ENCODE measurements at places on chromosomes 1 and 21.
A peak's percentile ranks its signal among the peaks of the same experiment; 100 is the strongest.

GRCh38 chr1:202547215-202547614, 163.0 kb downstream of the SYT2 start:
- DNase-seq, result no peak

GRCh38 chr1:197467881-197468280, 199.8 kb downstream of the CRB1 start:
- peak; percentile 77 for DNase-seq

DNA sequence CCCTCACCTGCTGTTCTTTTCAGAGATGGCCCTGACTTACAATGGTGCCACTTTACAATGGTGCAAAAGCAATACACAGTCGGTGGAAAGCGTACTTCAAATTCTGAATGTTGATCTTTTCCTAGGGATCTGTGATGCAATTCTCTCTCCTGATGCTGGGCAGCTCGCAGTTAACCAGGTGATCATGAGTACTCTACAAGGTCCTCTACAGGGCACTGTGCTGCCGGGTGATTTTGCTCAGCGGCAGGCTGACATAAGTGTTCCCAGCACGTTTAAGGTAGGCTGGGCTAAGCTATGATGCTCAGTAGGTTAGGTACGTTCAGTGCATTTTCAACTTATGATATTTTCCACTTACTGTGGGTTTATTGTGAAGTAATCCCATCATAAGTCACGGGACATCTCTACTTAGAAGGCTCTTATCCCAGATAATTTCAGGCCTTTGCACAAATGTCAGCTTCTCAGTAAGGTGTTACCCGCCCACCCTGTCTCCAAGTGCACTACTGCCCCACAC, 126.5 kb downstream of the KCNN3 start:
- DNase-seq, result no peak

- no peak for DNase-seq
Observed at GRCh38 chr1:11943619-11944018, 9.1 kb downstream of the PLOD1 start.

GRCh38 chr21:22710721-22711120, 1712.5 kb downstream of the NCAM2 start:
- DNase-seq, result no peak

- peak; percentile 40 for DNase-seq
Observed at GRCh38 chr1:58035523-58035922, 511.0 kb downstream of the OMA1 start.

GRCh38 chr1:232709386-232709785, 79.5 kb upstream of the SIPA1L2 start:
- peak; percentile 21 for DNase-seq

- peak; percentile 54 for DNase-seq
Observed at GRCh38 chr1:227901906-227902640, 45.7 kb downstream of the WNT9A start.

DNA sequence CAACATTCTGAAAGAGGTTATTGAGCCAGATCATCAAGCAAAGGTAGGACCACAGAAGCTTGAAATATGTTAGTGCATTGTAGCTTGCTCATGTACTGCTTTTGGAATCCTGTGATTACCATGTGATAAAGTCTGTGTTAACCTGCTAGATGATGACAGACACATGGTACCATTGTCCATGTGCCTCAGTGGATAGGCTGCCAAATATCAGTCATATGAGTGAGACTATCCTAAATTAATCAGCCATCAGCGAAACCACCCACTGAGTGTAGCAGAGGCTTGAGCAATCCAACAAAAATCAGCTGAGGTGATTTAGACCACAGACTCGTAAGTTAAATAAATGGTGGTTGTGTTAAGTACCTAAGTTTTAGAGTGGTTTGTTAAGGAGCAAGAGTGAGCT, 32.7 kb upstream of the CRB1 start:
- DNase-seq, result no peak

GRCh38 chr1:220746851-220747250, 1.3 kb upstream of the MTARC2 start:
- DNase-seq, result no peak

DNA sequence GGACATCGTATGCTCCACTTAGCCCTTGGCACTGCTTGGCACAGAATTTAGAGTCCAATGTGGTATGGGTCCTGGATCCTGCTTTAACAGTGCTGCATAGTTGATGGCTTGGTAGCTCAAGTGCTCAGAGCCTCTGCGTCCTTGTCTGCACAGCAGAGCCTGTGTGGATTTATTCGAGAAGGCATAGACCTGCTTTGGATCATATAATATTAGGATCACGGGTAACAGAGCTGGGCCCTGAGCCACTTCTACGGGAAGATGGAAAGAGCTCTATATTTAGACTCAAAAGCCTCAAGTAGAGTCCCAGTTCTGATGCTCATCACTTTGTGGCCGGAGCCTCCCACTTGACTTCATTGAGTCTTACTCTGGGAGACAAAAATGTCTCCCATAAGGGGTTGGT, 164.4 kb upstream of the EDN2 start:
- DNase-seq, result no peak

GRCh38 chr21:39837861-39838359, 29.3 kb upstream of the PCP4 start:
- DNase-seq, result peak; percentile 46

GRCh38 chr1:33903210-33903589, 39.3 kb downstream of the HMGB4 start:
- DNase-seq, result peak; percentile 75

- no peak for DNase-seq
Observed at GRCh38 chr1:246111570-246111969, 395.5 kb downstream of the SMYD3 start.

GRCh38 chr1:155158991-155159390, 14.1 kb downstream of the KRTCAP2 start:
- no peak for DNase-seq

DNA sequence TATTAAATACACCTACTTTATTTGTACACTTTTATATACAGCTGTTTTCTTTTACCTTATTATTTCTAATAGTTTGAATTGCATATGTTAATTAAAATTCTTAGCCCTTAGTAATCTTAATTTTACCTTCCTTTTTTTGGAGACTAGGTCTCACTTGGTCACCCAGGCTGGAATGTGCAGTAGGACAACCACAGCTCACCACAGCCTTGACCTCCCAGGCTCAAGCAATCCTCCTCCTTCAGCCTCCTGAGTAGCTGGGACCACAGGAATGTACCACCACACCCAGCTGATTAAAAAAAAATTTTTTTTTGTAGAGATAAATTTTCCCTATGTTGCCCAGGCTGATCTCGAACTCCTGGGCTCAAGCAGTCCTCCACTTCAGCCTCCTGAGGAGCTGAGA, 15.0 kb upstream of the SDC3 start:
- DNase-seq, result peak; percentile 46

DNA sequence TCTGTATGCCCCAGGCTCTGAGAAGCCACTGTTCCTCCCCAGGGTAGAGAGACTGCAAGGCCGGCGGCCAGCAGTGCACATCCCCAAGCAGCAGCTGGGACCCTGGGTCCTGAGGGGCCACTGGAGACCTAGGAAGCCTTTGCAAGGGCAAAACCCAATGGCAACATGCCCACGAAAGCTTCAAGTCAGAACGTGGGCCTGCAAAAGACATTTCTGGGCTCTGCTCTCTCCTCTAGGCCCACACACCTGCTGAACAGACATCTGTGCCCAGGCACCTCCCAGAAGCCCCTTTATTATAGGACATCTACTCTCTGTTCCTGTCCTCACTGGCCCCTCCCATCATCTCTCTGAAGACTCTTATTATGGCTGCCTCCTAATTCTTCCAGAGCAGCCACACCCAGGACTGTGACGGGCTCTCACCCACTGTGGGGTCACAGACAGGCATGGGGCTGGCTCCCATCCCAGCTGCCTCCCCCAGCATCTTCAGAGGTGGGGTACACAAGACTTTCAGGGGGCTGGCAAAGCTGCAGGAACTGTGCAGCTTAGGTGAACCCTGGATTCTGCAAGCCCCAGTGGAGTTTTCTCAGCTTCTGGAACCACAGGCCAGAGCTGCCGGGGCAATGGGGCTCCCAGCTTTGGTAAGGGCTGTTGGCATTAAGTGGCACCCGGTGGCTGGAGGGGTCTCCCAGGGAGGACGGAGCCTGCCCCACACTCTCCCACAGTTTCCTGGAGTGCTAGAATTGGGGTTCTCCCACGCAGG, 12.6 kb downstream of the TRIM11 start:
- DNase-seq, result no peak
